M059J (cell line): ENCODE measurements at places on chromosomes 11 and 22. TPM values are rescaled to one million over a fixed set of nuclear protein-coding genes. Genes with fewer than 3 reads are reported as not detected.
A peak's percentile ranks its signal among the peaks of the same experiment; 100 is the strongest.

- no peak for DNase-seq
These were observed 43.7 kb downstream of the TECTA start for GRCh38 chr11:121144723-121145122.

- DNase-seq: no peak
These were observed 15.1 kb downstream of the LIMK2 start for GRCh38 chr22:31227186-31227585.

- peak; percentile 98 for DNase-seq
These were observed 5.4 kb downstream of the MYO18B start for GRCh38 chr22:25747245-25747944.

- no peak for DNase-seq
These were observed 85.8 kb downstream of the EFCAB6 start for GRCh38 chr22:43726322-43726721.

GRCh38 chr22:31179345-31179744 lies 19.4 kb downstream of the RNF185 start:
- DNase-seq: peak; percentile 83

GRCh38 chr11:12693479-12694182 lies 19.4 kb downstream of the TEAD1 start:
- DNase-seq: peak; percentile 100

- DNase-seq: peak; percentile 96
These were observed 23.1 kb downstream of the MICAL3 start for GRCh38 chr22:18001040-18001893.

ADAMTS15 gene
- 6.9 and 10.9 TPM in 2 replicates for total RNA-seq

SPTBN2 gene
- 2.1 and 11.4 TPM in 2 replicates for total RNA-seq
